Midbrain (tissue), 1 donor: ENCODE measurements at places on chromosomes 12 and 14.

GRCh38 chr14:96249029-96249428 is 7.0 kb upstream of the BDKRB1 start:
- DNase-seq = no peak

- no peak for DNase-seq
These were observed 39.2 kb downstream of the DHRS2 start for GRCh38 chr14:23675337-23675736.

- no peak for DNase-seq
These were observed 5.7 kb upstream of the CCND2 start for GRCh38 chr12:4267704-4268328.

- DNase-seq = no peak
These were observed 137.5 kb upstream of the NOS1 start for GRCh38 chr12:117498880-117499279.

GRCh38 chr12:30614031-30614430 is 81.6 kb downstream of the IPO8 start:
- no peak for DNase-seq

DNA sequence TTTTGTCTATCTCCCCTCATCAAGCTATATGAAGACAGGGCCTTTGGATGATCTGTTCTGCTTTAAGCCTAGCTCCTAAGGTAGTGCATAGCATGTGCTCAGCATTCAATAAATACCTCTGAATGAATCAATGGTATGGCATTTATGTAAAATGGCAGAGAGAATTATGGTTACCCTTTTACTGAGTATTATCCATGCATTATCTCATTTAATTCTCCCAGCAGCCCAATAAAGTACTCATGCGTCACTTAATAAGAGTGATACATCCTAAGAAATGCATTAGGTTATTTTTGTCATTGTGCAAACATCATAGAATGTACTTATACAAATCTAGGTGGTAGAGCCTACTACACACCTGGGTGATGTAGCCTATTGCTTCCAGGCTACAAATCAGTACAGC is 269.7 kb downstream of the KSR2 start:
- DNase-seq = no peak

DNA sequence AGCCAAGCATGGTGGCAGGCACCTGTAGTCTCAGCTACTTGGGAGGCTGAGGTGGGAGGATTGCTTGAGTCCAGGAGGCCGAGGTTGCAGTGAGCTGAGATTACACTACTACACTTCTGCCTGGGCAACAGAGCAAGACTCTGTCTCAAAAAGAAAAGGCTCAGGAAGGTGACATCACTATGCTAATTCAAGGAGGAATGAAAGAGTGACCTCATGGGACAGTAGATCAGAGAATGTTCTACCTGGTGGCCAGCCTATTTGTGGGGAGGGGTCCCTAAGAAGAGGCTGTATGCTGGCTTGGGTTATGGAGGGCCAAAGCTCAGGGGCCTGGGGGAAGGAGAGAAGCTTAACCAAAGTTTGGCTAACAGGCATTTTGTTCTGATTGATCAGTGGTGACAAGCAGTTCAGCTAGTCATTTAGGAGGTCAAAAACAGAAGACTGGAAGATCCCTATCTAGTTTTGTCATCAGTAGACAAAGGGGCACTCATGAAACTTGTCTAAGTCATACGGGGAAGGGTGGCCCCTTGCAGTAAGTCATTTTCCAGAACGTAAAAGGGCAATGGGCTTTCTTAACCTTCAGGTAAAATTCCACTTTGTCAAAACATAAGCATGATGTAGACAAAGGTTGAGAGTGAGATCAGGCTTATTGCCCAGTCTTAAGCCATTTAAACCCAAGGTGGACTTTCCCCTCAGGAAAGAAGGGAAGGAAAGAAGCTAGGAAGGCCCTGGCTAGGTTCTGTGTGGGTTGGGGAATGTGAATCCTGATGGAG is 60.8 kb upstream of the EEA1 start:
- no peak for DNase-seq

DNA sequence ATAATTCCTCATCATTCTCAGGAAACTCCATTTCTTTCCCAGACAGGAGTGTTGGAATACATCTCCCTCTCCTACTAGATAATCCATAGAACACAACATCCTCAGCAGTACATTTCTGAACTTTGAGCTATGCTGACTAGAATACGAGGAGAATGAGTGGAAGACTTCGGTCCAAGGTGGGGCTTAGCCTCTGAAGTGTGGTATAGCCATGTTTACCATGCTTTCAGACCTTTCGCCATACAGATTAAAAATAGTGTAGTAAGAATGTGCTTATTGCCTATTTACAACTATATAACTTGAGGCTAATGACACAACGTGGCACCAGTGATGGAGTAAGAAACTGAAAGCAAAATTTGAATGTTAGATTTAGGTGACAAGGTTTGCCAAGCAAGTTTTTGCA is 184.5 kb upstream of the KRR1 start:
- DNase-seq = no peak

DNA sequence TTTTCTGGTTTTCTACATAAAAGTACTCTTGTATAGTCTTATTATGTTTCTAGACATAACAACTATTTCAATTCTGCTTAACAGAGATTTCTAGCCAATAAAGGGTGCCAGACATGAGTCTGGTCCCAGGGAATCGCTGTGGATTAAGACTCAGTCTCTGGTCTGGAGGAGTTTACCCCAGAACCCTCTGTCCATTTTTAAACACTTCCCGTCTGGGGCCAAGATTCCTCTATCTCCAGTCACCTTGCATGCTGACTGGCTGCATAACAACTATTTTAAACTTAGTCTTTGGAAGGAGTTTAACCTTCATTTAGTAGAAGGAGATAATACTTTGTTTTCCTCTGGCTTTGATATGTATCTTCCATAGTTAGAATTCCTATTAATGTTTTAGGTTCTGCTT is 163.1 kb upstream of the IFNG-AS1 start:
- DNase-seq = no peak

- peak; percentile 35 for DNase-seq
These were observed 885.8 kb upstream of the TMEM132C start for GRCh38 chr12:127381043-127381668.

GRCh38 chr14:71698673-71699072 is 233.6 kb upstream of the RGS6 start:
- DNase-seq = no peak

- DNase-seq = no peak
These were observed 7.7 kb upstream of the IFNG-AS1 start for GRCh38 chr12:67981287-67982162.

DNA sequence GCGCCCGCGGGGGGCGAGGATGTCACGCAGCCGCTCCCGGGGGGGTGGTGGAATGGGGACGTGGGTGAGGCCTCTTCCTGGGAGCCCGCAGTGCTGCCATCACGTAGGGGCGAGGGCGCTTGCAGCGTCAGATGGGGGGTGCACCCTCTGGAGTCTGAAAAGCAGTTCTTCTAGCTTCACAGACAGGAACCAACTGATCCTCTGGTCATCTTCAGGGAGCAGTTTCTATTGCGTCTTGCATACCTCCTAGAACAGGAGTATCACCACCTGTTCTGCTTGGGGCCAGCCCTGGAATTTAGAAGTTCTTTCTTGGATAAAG is 36.9 kb upstream of the PRIMA1 start:
- DNase-seq = no peak

- no peak for DNase-seq
These were observed 190.2 kb upstream of the CNOT2 start for GRCh38 chr12:70052931-70053497.

GRCh38 chr12:6026998-6027397 is 81.9 kb upstream of the ANO2 start:
- DNase-seq = no peak

DNA sequence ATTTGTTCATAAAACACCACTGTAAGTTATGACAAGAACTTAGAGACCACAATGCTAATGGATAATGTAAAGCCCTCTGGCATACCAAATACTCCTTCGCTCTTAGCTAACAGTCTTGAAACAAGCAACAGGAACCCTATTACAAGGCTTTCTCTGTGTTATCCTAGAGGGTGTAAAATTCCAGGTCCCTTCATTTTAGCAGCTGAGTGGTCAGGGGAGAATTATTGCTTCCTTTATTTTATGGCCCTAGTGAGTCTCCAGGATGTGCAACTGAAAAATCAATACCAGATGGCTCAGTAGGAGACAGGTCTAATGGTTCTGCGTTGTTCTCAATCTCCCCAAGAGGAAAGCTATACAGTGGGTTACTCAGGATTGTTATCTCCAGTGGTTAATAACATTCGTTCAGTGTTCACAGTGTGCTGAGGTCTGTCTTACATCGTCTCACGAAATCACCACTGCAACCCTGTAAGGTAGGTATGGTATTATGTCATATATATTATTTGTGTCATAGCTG is 172.7 kb upstream of the CNOT2 start:
- no peak for DNase-seq

GRCh38 chr14:22533057-22533704 is 55.8 kb downstream of the DAD1 start:
- no peak for DNase-seq

- no peak for DNase-seq
These were observed 7.8 kb downstream of the KRT1 start for GRCh38 chr12:52672321-52672933.

GRCh38 chr12:51973560-51973959 is 22.1 kb downstream of the ACVR1B start:
- DNase-seq = no peak

GRCh38 chr12:41981013-41981412 is 163.7 kb downstream of the GXYLT1 start:
- no peak for DNase-seq

GRCh38 chr12:79935624-79936345 is 888 bp upstream of the PPP1R12A start:
- peak; percentile 35 for DNase-seq

DNA sequence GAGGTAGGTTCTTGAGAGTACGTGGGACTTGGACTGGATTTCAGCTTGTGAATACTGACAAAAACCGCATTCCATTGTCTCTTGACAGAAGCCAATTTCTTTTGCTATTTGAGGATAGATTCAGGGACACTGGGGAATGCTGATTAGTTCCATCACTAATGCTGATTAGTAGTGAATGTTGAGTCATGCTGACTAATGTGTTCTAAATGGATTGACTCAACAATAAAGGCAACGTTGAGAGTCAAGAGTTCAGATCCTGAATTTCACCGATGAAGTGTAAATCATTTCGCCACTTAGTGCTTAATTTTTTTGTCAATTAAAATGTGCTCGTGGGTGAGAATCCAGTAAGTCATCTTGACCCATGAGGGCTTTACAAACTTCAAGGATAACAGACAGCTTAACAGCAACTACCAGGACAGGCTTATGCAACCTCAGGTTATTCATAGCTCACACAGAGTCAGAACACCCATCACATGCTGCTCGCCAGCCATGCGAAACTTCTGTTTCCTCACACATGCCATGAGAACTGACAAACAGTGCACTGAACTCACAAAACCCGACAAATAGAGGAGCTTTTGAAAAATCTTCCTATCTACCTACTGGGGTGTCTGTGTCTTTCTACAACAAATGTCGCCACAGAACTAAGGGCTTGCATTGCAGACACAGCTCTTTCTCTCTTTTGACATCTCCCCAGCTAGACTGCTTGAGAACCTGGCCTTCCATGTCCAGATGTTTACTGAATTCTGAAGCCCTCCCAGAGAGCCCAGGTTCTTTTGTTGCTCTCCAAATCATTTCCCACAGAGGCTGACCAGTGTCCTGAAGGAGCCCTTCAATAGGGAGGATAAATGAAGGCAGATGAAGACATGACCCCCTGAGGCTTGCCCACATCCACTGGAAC is 316.4 kb downstream of the ZFP36L1 start:
- peak; percentile 43 for DNase-seq

- peak; percentile 80 for DNase-seq
These were observed 94.3 kb downstream of the RFLNA start for GRCh38 chr12:124389138-124389724.

DNA sequence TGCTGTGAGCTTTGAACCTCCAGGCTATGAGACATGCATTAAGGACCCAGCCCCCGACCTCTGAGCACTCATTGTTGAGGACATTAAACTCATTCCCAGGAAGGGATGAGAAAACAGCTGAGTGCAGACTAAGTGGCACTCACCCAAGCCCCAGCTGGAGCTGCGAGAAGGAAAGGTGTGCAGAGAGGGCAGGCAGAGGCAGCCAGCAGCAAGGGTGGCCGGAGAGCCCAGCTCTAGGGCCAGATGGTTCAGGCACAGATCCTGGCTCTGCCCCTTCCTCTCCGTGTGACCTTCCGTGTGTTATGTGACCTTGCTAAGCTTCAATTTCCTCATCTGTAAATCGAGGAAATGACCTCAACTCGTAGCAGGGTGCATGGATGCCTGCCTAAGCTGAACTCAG is 3.7 kb downstream of the TSPAN11 start:
- DNase-seq = no peak

DNA sequence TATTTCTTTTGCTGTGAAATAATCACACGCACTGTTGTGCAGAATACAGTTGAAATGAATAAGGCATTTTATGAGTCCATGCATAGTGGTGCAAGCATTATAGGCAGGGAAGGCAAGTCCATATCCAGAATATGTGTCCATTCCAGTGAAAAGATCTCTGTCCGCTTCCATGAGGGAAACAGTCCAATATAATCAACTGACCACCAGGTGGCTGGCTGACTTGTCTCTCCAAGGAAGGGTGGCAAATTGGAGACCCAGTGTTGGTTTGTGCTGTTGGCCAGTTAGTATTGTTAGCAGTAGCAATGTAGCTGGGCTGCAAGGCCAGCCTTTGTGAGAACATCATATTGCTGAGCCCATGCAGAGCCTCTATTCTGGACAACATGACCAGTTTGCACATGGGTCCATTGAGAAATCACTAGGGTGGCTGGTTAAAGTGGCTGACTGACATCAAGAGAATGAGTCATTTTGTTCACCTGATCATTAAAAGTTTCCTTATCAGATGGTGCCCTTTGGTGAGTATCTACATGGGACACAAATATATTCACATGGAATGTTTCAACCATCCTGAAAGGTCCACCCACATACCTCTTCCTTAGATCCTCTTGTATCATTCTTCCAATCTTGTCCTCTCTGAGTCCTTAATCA is 17.3 kb upstream of the YAF2 start:
- no peak for DNase-seq

DNA sequence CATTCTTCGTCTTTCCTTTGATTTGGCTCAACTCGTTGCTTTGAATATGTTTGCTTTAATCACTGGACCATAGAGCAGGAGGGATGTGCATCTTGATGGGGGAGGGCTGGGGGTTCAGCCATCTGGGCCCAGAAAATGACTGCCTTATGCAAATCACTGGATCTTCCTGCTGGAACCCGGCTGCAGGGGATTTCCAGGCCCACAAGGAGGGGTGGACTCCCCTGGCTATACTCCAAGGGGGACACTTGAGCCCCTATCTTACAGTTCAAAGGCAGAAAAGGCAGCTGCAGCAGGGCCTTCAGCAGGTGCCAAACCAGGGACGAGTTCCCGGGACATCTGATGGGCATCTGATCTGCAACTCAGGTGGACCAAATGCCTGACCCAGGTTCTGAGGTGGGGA is 122.5 kb downstream of the DICER1 start:
- no peak for DNase-seq
